ENCODE measurements at places on chromosomes 11 and 22.

DNA sequence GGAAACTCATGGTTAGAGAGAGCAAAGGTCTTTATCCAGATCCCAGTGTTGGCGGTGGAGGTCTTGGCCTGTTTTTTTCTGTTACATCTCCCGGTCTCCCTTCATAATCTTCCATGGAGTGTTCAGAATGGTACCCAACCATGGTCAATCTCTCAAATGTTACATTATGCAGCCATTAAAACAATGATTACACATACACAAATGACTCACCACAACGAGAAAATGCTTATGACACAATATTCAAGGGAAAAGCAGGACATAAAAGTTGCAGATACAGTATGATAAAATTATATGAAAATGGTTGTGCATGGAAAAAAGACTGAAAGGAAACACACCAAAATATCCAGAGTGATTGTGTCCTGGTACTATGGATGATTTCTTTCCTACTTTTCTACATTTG, 17.8 kb upstream of the CSNK1E start:
- no peak for DNase-seq

GRCh38 chr11:115325523-115325922, 178.7 kb downstream of the CADM1 start:
- DNase-seq, result no peak

DNA sequence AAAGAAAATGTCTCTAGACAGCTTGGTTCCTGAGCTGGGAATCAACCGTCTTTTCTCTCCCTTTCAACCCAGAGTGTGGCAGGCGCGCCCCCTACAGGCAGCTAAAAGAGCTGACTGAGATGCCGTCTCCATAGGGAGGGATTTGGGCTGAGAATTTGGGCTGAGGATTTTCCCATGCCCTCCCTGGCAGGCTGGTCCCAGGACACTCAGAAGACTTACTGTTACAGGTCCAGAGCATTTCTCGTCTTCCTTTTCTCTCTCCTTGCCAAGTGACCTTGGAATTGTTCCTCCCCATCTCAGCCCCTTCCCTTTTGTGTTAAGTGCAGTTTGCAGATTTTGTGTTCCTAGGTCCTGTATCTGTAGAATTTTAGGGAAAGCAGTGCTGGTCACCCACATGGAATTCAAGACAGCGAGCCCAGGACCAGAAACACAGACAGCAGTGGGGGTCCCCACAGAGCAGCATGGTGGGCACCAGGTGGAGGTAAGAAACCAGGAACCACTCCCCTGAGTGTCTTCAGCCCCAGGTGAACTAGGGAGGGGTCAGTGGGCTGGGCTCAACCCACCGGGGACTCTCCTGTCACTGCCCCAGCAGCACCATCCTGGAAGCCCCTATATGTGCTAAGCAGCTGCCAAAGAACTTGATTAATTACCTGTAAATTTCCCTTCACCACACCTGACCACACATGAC, 9.9 kb upstream of the IGLL5 start:
- peak; percentile 30 for DNase-seq

GRCh38 chr11:125164091-125164421, 495 bp upstream of the PKNOX2 start:
- DNase-seq, result no peak

DNA sequence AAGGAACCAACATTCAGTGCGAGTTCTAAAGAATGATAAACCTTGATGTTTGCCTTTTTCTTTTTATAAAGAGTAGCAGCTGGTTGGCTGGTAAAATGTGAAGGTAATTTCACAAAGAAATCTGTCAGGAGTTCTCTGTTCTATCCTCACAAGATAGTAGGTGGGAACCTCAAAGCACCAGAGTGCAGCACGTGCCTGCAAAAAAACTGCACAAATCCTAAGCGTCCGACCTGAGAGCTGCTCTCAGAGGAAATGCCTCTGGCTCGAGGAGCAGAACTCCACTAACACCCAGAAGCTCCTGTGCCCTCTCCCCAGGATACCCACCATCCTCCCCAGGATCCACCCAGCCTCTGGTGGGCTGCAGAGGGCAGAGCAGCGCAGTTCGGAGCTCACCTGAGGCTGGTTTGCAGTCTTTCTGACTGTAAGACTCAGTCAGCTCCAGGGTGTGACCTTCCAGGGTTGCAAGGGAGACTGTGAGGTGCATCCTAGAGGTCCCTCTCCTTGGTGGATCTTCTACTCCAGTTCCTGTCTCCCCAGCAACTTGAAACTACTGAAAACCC, 23.5 kb downstream of the PRDM10 start:
- no peak for DNase-seq

DNA sequence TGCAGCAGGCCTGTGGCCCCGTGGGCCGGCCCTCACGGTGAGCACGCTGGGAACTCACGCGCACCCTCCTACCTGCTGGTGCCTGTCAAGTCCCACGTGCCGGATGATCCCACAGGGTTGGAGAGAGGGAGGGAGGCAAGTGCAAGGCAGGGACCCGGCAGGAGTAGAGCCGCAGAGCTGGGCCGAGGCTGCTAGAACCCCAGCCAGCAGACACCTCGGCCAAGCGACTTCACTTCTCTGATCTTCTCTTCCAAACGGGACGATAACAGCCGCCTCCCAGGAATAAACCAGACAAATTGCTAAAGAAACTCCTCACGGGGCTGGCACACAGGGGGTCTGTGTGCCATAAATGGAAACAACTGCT, 1232.8 kb downstream of the TBC1D22A start:
- no peak for DNase-seq

- DNase-seq, result no peak
Measured at GRCh38 chr11:1505480-1505879, 18.9 kb upstream of the MOB2 start.

DNA sequence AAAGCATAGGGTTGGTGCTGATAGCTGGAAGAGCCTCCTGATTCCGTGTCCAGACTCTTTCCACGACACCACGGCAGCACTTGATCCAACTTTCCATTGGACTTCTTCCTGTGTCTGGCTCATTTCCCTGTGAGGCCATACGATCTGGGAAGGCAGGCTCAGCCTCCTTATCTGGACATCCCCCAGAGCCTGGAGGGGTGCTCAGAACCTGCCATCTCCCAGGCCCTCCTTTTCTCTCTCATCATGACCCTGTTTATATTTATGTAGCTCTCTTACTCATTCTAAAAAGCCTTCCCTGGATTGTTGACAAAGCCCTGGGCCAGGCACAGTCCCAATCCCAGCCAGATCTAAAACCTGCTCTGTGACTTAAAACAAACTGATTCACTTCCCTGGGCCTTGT, 7.8 kb upstream of the BCL9L start:
- DNase-seq, result no peak

GRCh38 chr22:49582181-49582580, 245.5 kb downstream of the BRD1 start:
- DNase-seq, result no peak

DNA sequence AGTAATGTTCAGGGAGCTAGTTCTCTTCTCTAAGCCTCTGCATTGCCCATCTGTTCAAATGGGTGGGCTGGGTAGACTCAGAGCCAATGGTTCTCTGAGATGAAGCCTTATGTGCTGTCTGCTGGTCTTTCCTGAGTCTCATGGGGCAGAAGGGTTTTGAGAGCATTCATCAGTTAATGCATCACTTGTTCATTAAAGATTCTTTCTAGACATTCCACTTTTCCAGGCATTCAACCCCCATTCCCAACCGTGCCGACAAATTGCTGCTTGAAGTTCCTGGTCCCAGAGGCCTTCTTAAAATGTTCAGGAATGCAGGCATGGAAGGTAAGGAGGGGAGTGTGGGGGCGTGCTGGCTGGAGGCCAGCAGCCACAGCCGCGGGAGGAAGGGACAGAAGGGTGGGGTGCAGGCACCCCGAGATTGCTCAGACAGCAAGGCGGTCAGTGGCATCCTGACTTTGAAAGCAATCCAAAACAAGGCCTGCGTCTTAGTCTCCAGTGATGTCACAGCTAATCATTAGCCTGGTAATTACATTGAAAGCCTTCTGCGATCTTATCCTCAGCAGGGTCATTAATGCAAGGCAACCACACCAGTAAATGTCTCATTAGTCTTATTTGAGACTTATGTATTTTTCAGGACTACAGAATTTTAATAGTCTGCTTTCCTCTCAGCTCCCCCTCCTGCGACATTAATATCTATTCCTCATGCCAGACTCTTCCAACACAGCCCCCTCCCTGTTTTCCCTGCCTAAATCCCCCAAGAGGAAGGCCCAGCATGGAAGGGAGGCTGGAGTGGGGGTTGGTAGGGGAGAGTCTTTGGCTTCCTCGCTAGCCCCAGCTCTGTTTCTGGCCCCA, 328.8 kb downstream of the MIAT start:
- no peak for DNase-seq

GRCh38 chr22:48042621-48043395, 1280.4 kb downstream of the TBC1D22A start:
- DNase-seq, result no peak

DNA sequence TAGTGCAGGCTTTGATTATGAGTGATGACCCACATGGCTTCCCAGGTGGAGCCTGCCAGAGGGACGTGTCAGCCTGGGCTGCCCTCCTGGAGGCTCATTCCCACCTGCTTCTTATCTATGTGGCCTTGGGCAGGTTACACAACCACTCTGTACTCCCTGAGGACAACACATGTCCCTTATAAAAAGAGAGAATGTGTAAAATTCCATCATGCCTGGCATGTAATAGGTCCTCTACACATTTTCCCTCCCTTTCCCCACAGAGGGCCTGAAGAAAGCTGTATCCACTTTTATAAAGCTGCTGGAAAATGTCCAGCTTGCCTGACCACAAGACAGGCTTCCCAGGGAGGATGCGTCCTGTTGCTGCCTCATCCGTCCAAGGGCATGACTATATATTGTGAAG, 55.0 kb upstream of the VSTM5 start:
- DNase-seq, result no peak

DNA sequence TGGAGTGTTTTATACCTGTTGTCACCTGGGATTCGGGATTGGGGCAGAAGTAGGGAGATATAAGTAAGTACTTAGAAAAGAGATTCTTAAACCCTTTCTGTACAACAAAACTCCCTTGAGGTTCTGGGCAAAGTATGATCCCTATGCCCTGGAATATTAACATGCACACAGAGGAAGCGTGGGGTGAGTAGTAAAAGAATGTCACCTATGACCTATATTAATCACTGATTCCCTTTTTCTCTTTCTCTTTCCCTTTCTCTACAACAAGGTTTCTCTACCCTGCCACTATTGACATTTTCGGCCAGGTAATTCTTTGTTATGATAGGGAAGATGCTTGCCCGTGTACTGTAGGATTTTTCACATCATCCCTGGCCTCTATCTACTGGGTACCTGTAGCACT, 209.7 kb upstream of the PLET1 start:
- DNase-seq, result no peak

- DNase-seq, result no peak
Measured at GRCh38 chr11:87660926-87661660, 514.1 kb downstream of the RAB38 start.

GRCh38 chr22:49483946-49484345, 343.7 kb downstream of the BRD1 start:
- DNase-seq, result no peak

DNA sequence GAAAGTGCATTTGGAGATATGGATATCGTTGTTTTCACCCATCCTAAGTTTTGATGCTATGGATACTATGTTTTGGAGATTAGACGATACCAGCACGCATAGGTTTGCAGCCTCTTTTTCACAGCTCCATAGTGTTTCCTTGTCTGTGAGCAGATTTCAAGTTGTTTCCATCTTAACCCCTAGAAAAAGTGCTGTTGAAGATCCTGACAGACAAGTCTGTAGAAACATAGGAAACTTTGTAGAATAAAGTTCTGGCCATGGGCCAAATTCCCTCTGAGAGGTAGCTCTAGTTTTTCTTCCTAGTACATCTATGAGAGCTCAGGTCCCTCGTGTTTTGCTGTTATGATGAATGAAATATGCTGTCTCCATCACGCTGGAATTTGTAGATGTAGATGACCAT, 32.4 kb downstream of the ST3GAL4 start:
- no peak for DNase-seq

- DNase-seq, result no peak
Measured at GRCh38 chr11:102685338-102685737, 20.2 kb downstream of the MMP27 start.

GRCh38 chr11:120339394-120339890, 3.2 kb downstream of the ARHGEF12 start:
- peak; percentile 62 for DNase-seq

DNA sequence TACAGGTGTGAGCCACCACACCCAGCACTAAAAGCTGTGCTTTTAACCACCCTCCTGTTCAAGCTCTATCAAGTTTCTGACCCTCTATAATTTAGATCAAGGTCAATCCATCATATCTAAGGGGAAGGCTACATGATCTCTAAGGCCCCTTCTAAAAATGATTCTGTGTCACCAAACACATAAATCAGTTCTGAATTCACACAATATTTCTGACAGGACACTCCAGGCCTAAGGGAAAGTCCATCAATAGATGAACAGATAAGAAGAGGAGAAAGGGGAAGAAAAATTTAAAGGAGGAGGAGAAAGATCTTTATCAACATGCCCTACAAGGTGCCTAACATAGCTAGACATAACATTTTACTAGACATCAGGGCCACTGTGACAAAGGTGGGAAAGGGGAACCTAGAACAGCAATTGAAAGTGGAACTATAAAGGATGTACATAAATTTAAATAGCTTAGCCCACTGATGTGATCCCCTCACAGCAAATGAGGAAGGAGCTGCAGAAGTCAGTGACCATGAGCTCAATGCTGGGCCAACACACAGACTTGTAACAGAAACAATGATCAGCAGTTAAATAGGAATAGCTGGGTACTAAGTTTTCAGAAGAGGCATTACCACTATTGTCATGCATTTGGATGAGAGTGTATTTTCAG, 4.7 kb downstream of the PRCP start:
- DNase-seq, result no peak

GRCh38 chr22:48335442-48336139, 1492.1 kb downstream of the BRD1 start:
- no peak for DNase-seq

GRCh38 chr22:50215297-50216054, 14.7 kb downstream of the SELENOO start:
- DNase-seq, result no peak

GRCh38 chr11:94010136-94010535, 11.0 kb upstream of the HEPHL1 start:
- DNase-seq, result no peak

DNA sequence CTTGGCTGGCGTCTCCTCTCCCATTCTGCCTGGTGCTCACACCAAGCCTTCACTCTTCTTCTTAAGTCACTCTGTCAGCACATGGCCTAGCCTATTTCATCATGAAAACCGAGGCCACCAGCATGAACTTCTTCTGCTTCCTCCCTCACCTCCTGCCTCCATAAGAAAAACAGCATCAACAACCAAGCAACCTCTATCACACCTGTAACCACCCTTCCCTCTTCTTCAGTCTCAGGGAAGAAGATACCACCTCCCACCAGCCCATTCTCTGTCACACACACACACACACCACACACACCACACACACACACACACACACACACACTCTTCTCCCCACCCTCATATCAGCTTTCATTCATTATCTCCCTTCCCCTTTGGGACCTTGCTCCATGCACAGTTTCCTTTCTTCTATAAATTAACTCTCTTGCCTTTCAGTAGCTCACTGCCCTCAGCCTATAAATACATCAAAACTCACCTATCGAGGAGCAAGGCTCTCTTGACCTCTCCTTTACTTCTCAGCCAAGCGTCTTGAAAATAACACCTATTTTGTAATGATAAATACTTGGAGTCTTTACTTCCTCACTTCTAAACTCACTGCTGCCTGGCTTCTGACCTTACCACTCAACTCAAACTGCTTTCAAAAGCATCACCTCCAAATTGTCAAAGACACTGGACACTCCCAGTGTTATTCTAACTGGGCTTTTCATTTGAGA, 36.6 kb downstream of the SC5D start:
- no peak for DNase-seq

Data from Caki2 (cell line).